ENCODE measurements at places on chromosomes 1 and 21.

DNA sequence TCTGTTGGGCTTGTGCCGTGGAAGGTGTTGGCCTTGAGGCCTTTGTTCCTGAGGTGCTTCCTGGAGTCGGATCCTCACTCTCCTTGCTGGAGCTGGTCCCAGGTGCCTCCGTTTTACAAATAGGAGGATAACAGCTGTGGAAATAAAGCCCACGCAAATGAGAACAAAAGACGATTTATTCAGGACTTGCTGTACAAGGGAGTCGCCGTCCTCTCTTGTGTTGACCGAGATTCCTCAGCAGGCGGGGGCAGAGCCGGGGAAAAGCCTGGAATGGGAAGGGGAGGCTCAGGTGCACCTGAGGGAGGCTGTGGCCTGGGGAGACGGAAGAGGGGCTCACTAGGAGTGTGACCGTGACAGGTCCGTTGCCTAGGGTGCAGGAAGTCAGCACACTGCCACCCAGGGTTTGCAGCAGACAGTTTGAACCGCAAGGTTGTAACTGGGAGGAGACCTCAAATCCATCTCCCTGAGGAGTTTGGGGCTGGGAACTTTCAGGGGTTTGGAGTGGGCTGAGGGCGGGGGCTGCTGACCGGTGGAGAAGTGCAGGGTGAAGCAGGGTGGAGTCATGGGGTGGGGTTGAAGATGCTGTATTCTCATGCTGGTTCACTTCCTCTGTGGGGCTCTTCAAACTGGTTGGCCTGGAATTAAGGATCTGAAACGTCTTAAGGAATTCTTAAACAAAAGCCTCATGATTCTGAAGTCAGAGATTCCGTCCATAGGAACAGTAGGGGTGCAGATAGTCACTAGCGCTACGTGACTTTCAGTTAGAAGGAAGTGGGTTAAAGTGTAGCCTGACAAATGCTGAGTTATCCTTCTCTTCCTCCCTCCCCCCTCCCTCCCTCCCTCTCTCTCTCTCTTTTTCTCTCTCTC is 2.6 kb upstream of the CSTB start:
- DNase-seq, result no peak

GRCh38 chr1:193094112-193094511 is 11.1 kb downstream of the GLRX2 start:
- DNase-seq, result no peak

- no peak for DNase-seq
These were observed 31.5 kb downstream of the LYST start for GRCh38 chr1:235835226-235835625.

- DNase-seq, result no peak
These were observed 1109.3 kb upstream of the B3GALT2 start for GRCh38 chr1:194295685-194296084.

- no peak for DNase-seq
These were observed 28.1 kb upstream of the CSF1 start for GRCh38 chr1:109882288-109883245.

GRCh38 chr1:158149577-158150269 is 31.0 kb upstream of the CD1D start:
- peak; percentile 90 for DNase-seq

DNA sequence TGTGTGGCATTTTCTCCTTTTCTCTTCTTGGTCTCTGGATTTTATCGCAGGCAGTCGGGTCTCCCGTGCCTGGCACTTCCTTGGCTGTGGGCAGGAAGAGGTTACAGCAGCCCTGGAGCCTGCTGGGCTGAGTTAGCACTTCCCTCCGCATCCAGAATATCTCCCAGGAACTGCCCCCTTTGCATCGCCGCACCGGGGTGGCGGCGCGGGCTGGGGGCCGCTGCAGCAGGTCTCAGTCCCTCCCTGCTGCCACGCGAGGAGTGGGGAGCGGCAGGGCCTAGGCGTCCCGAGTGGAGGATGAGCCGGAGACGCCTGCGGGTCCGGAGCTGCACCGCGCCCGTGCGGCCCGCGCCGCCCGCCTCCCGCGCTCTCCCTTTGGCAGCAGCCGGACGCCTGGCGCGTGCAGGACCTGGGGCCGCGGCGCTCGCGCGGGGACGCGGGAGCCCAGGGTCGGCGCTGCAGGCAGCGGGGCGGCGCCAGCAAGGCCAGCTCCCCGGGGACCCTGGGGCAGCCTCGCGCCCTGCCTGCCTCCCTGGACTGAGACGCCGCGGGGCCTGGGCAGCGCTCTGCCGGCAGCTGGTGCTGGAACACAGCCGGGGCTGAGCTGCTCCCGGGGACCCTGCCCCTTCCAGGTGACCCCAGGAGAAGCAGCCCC is 192.8 kb downstream of the PRDM2 start:
- no peak for DNase-seq

DNA sequence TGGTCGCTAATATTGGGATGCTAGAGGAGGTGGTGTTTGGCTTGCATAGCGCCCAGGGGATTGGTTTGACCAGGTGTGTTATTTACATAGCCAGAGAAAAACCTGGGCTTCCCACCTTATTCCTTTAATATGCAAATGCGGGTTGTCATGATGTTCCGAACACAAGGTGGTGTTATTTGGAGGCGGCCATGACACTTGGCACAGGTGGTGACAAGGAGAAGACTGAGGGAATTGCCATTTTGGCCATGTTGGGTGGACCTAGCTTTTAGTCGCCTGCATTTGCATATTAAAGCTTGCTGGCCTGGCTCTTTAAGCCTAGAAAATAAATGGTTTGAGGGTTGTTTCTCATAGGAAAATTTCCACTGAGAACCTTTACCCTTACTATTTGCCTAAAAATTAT is 490.5 kb downstream of the SIPA1L2 start:
- DNase-seq, result no peak

DNA sequence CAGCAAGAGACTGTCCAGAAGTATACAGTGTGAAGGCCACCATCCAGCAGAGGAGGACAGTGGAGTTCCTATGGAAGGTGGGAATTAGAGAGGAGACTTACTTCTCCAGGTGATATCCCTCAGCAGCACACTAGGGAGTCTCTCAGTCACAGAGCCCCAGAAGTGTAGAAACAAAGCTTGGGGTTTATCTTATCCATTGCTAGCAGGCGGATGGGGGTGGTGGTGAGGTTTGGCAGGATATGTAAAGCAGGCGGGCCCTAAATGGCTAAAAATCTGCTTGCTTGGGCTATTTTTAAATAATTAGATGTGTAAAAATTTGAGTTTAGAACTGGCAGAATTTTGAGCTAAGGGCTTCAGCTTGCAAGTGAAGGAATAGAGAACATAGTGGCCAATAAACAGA is 50.1 kb upstream of the RGS18 start:
- DNase-seq, result no peak

DNA sequence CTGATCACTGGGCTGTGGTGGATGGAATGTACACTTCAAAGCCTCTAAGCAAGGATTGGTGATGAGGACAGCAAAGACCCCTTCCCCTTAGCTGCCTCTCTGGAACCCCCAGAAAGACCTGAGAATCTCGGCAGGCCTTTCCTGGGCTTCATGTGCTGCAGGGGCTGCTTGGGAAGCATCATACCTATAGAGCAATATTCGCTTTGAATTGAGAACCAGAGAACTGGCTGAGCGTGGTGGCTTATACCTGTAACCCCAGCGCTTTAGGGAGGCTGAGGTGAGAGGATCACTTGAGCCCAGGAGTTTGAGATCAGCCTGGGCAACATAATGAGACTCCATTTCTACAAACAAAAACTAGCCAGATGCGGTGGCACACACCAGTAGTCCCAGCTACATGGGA is 22.0 kb downstream of the CSF1 start:
- DNase-seq, result no peak

GRCh38 chr1:43743206-43743605 is 35.9 kb downstream of the ST3GAL3 start:
- no peak for DNase-seq

- DNase-seq, result no peak
These were observed 72.4 kb downstream of the ABCA4 start for GRCh38 chr1:94048413-94049164.
